Activated T-cell treated with anti-CD3 and anti-CD28 coated beads, Interleukin-2, amount 50 U/mL, for 48 hours (primary cell): ENCODE measurements at places on chromosomes 3 and 15.

GRCh38 chr3:38152609-38153008 lies 12.7 kb upstream of the OXSR1 start:
- no peak for DNase-seq

DNA sequence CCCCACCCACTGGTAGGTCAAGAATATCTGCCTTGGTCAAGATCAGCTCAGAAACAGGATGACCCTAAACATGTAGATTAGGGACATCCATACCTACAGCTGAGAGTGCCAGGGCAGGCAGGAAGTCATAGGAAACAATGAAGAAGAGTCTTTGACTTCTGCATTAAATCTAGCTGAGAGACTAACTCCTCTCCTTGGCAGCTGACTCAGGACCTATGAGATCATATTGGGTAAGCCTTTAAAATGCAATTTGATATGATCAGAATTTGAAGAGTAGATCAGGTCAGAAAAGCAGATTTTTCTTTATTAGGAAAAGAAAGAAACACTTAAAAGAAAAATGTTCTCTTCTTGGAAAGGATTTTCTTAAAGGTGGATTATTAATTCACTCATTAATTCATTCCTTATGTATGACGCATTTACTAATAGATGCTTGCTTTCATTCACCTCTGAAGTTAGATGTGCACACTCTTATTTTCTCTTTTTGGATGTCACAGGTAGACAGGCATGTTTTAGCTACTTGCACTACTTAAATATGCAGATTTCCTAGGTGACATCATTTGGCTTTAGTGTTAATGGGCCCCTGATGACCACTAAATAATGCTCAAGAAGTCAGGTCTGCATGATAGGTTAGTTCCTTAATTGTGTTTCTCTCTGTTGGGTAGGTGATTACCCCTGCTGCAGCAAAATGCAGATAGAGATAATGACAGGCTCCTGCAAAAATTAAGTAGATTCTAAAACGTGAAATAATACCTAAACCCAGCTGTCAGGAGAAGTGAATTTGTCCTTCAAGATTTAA lies 35.7 kb upstream of the GSK3B start:
- DNase-seq: no peak

- no peak for DNase-seq
These were observed 59.1 kb downstream of the FMN1 start for GRCh38 chr15:33135355-33135781.

- no peak for DNase-seq
These were observed 7.2 kb upstream of the FAM174B start for GRCh38 chr15:92662762-92663161.

DNA sequence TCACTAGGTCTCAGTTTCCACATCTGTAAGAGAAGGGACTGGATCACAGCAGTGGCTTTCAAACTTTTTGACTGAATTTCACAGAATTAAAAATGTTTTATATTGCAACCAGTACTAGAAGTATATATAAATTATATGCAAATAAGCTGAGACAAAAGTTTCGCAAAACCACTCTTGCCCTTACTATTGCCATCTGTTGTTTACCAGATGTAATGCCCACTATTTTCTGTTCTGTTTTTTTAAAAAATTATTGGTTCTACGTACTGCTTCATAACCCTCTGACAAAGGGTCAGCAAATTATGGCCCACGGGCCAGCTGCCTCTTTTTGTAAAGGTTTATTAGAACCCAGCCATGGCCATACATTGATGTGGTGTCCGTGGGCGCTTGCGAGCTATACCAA lies 44.8 kb downstream of the PDIA5 start:
- no peak for DNase-seq

GRCh38 chr3:83890039-83890762 lies 1068.6 kb upstream of the CADM2 start:
- DNase-seq: no peak

DNA sequence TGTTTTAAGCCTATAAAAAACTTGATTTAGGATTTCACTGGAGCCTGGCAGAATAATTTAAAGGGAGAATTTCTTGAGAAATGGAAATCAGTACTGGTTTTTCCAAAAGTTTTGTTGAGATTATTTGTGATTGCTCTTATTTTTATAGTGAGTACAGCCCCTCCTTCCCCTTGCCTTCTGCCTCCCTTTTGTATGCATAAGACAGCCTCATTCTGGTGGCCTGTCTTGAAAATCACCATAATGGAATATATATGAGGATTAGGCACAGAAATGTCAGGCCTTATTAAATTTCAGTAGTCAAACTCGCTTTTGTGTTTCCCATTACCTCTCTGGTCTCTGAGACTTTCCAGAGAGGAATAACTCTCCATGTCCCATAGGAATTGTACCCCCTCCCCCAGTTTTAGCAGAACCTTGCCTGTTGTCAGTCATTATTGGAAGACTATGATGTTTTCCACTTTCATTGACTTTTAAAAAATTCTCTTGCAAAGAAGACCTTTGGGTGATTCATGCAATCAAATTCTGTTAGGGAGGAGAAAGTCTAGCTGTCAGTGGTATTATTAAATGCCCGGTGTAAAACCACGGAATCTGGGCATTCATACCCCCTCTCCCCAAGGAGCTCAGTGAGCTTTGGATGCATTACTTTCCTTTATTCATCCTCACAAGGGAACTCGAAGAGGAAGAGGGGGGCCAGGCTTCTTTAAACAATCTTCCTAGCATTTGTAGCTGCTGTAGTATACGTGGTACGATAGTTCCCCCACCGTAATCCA lies 171.6 kb upstream of the TSC22D2 start:
- no peak for DNase-seq

DNA sequence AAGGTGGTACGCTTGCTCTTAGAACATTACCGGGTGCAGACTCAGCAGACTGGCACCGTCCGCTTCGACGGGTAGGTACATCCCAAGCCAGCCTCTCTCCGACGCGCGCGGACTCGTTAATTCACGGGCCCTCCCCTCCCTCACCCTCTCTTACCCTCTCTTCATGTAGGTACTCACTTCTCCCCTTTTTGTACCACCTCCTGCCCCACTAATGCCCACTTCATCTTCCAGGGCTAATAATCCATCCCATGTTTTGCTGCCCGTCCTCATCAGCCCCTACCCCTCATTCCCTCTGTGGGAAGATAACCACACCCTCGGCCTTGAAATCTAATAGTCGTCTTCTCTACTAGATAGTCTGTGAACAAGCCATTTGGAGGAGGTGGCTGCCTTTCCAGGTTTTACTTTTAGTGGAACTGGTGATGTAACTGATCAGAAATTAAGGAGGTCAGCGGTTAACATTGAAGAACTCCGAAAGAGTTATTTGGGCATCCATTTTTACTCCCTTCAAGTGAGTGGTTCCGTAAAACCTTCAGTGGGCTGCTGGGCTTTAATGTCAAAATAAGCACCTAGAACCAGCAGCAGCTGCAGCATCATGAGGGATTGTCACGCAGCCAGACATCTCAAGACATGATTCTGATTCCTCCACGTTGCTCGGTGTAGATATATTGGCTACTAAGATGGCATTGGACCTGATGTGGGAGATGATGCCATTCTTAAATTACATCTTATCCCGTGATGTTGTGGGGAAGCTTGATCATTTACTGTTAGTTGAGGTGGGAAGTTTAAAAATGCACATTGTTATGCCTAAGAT lies 1.3 kb downstream of the FEM1B start:
- DNase-seq: no peak

DNA sequence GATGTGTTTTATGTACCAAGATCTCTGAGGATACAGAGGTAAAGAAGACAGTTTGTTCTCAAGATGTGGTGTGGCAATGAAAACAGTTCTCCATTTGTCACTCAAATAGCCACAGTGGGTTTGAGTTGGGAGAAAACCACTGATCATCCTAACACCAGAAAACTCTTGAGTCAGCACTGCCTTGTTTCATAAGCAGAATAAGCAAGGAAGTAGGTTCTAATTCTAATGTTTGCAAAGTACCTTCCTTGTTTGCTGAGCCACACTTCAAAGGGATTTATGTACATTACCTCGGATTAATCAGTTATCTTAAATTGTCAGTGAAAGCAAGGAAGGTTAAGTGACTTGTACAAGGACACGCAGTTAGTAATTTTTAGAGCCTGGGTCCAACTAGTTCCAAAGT lies 107.8 kb upstream of the BOC start:
- no peak for DNase-seq

DNA sequence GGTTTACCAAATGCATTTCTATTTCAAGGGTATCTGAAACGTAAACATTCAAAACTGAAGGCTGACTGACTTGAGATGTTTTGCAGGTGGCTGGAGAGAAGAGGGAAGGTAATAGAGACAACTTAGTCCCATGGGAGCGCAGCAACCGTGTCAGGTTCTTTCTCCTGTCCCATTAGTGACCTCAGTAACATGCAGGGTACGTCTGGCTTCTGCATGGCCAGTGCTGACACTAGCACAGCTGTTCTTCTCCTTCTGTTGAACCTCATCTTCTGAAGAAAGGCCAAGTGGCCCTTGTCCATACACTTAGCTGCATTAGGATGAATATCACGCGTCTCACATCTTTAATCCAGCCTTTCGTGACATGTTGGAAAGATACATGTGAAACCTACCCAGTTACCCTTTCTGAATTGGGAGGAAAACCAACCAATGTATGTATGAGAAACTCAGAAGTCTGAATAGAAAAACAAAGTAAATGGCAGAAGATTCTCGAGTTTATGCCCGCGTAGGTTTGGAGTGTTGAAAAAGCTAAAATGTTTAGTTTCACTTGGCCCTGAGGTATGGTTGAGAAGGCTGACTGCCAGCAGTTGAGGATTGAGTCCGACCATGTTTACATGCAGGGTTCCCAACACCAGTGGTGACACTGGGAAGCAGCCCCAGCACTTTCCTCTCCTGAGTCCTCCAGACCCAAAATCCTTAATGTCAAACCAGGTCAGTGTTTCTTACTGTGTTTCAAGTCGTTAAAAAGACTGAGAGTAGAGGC lies 10.3 kb downstream of the NCBP2 start:
- DNase-seq: no peak

DNA sequence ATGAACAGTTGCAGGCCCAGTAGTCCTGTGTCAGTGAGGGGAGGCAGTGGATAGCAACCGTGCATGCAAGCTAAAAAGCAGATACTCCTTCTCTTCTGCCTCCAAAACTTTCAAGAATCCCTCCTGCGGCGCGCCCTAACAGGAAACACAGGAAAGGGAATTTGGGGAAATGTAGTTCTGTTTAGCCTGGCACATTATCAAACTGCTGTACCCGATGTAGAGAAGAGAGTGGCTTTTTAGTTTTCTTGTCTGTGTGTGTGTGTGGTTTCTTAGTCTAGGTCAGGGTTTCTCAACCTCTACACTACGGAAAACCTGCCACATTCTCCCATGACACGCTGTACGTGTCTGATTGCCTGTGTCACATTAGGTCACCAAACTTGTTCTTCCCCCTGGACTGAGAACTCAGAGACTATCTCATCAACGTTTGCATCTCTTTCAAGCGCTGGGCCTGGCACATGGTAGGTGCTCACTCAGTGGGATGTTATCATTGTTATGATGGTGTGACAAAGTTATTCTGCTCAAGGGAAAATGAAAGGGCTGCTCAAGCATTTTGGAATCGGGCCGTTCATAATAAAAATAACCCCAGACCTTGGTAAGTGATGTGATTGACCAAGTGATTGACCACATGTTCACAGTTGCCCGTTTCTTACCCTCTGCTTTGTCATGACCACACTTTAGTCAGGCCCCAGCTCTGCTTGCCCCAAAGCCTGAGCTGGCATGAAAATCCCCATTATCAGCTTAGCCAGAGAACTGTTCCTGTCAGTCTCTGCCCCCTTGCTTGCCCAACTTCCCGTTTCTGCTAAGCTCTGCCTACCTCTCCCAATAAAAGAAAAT lies 33.2 kb downstream of the TM4SF4 start:
- DNase-seq: peak; percentile 30

DNA sequence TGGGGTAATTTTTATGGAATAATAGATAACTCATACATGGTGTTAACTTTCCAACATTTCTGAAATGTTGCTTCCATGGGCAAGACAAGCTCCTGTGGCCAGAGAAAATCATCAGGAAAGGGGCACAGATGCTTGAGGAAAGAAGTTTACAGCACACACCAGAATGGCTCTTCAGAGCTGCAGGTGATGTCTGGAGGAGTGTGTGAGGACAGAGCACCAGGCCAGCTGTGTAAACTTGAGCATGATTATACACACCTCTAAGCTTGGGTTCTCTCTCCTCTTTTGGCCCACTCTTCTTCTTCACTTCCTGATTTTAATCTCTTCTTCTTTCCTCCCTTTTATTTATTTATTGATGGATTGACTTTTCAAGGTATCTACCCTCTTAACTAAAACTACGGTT lies 676.0 kb downstream of the GRM7 start:
- no peak for DNase-seq

DNA sequence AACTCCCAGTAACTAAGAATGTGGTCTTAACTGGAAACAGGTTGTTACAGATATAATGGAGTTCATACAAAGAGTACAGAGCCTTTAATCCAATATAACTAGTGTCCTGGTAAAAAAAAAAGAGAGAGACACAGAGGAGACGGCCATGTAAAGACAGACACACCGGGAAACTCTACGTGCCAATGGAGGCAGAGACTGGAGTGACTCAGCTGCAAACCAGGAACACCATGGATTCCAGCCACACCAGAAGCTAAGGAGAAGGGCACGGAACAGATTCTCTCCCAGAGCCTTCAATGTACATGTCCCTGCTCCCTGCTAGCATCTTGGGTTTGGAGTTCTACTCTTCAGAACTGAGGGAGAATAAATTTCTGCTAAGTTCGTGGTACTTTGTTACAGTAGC lies 4.5 kb downstream of the RNF168 start:
- no peak for DNase-seq

DNA sequence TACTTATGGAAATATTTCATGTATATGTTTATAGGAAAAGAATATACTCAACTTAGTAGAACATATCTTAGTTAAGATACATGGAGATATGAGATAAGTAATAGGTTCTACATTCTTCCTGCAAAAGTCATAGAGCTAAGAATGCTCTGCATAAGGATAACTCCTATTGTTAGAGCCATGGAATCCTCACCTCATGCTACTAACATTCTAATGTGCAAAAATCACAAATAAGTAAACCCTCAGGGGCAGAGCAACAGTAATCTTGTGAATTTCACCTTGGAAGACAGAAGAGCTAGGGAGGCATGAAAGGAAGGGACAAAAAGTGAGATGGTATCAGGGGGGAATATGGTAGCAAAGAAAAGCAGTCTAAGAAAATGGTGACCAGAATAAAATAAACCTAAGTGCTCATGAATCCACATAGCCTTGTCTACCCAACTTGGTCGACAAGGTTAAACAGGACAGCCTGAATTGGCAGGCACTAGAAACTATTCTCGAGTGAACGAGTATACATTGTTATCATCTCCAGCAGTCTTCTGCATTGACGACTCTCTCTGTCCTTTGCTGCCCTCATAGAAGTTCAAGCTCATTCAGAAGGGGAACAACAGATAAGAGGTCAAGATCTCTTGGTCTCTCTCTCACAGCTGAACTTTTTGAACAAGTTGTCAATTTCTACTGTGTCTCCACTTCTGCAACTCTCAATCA lies 52.8 kb downstream of the XRN1 start:
- no peak for DNase-seq

- DNase-seq: no peak
These were observed 440.3 kb upstream of the DPH6 start for GRCh38 chr15:35986191-35986721.
